ENCODE measurements at places on chromosomes 12 and 14. TPM values are rescaled to one million over a fixed set of nuclear protein-coding genes. Genes with fewer than 3 reads are reported as not detected.

PLEKHG7 gene
- not detected for total RNA-seq

GRCh38 chr14:95664546-95664945 lies 21.7 kb upstream of the TCL1B start:
- no peak overlapping the region for H3K27ac ChIP-seq
- H3K27me3 ChIP-seq: no peaks in the 10 kb centered on the region
- no peaks in the 10 kb centered on the region for H3K4me1 ChIP-seq
- no peaks in the 10 kb centered on the region for H3K36me3 ChIP-seq
- no peak overlapping the region for H3K4me3 ChIP-seq
- no peak for DNase-seq

SLCO1B1 gene
- total RNA-seq: not detected

DNA sequence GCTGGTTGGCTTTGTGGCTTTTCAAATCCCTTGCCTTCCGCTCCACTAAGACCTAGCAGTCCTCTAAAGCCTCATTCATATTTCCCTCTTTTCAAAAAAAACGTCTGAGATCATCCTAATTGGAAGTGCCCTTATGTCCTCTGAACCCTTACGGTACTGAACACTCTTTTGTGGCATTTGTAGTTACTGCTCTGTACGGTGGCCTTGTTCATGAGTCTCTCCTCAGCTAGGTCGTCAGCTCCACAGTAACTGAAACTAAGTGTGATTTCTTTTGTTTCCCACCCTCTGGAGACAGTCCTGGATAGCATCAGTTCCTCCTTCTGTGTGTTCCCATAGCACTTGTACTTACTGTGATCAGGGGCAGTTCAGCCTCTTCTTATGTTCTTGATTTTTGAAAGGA lies 49.7 kb downstream of the DAAM1 start:
- DNase-seq: no peak
- no peak overlapping the region for H3K4me3 ChIP-seq
- no peaks in the 10 kb centered on the region for H3K36me3 ChIP-seq
- no peaks in the 10 kb centered on the region for H3K4me1 ChIP-seq
- H3K27me3 ChIP-seq: no peaks in the 10 kb centered on the region
- no peak overlapping the region for H3K27ac ChIP-seq

- H3K27ac ChIP-seq: no peak overlapping the region
- H3K27me3 ChIP-seq: no peaks in the 10 kb centered on the region
- no peak overlapping the region for H3K4me3 ChIP-seq
- no peaks in the 10 kb centered on the region for H3K4me1 ChIP-seq
- H3K36me3 ChIP-seq: no peaks in the 10 kb centered on the region
- DNase-seq: no peak
These were observed 34.2 kb downstream of the PSMA6 start for GRCh38 chr14:35326375-35326774.

GRCh38 chr12:80212938-80213645 lies 113.8 kb downstream of the OTOGL start:
- no peaks in the 10 kb centered on the region for H3K36me3 ChIP-seq
- H3K27ac ChIP-seq: no peak overlapping the region
- DNase-seq: no peak
- no peaks in the 10 kb centered on the region for H3K4me1 ChIP-seq
- H3K27me3 ChIP-seq: no peaks in the 10 kb centered on the region

KLHL33 gene
- 0.36 TPM for total RNA-seq

DNA sequence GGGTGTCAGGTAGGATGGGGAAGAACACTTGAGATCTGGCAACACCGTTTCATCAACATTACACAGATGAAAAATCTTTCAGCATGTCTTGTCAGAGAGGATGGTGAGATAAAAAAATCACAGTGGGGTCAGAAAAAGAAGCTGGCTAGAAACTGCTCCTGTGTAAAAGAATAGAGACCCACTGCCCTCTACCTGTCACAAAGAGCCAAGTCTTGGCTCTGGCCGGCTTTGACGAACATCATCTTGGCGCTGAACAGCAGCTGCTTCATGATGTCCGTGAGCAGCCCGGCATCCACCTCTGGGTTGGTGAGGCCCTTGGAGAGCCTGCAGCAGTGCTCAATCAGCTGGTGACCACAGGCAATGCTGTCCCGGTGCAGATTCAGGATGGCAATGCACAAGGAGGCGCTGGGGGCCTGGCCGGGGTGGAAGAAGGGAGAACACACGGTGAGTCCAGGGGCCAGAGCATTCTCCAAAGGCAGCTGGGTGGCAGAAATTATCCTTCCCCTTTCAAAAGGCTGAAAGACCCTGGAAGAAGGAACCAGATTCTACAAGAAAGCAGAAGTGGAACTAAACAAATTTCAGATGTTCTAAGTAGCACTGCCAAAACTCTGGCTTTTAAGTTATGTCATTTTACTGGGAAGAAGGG lies 50.2 kb downstream of the ZFYVE26 start:
- no peaks in the 10 kb centered on the region for H3K4me1 ChIP-seq
- H3K27me3 ChIP-seq: no peaks in the 10 kb centered on the region
- H3K36me3 ChIP-seq: peaks cover 75% of the 10 kb centered on the region
- no peak overlapping the region for H3K4me3 ChIP-seq
- H3K27ac ChIP-seq: no peak overlapping the region

DNA sequence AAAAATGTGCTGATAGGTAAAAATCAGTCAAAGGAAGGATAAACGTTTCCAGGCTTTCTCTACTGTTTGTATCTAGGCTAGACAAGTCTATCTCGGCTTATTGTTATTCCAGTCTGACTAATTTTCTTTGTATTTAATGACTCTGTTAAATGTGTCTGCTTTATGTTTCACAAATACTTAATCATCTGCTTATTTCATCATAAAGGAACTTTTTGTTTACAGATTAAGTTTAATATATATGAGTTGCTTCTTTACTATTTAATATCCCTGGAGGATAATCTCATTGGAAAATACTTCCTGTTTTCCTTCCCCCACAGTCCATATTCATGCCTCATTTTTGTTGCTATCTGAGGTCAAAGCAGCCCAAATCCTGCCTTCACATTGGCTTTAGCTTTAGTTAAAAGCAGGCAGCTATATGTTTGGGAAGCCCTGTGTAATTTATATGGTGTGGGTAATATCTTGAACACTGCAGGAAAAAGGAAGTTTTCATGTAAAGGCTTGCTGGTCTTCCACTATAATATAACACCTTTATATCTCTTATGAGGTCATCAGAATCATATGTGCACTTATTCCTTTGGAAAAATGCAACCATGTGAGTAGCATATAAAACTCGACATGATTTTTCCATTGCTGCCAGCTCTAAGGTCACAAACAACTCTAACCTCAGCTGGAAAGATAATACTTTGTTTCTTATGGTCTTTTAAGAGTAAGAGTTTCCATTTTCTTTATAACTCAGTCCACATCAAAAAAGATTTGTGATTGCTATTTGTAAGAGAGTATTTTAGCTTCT lies 76.8 kb downstream of the ALX1 start:
- H3K27me3 ChIP-seq: no peaks in the 10 kb centered on the region
- no peak overlapping the region for H3K4me3 ChIP-seq
- H3K4me1 ChIP-seq: no peaks in the 10 kb centered on the region
- no peak overlapping the region for H3K27ac ChIP-seq
- no peaks in the 10 kb centered on the region for H3K36me3 ChIP-seq

DNA sequence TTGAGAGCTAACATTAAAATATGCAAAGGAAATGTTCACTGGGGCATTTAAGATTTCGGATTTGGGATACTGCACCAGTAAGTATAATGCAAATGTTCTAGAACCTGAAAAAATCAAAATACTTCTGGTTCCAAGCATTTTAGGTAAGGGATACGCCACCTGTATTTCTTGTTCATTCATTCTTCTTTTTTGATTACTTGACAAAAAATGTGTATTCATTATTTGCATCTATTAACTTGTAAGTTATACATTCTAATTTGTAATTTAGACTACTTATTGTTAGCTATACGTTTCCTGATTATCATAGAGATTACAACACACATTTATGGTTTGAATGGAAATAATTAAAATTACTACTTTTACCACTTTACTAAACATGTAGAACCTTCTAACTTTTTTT lies 486.9 kb downstream of the SOX5 start:
- no peaks in the 10 kb centered on the region for H3K4me1 ChIP-seq
- H3K27me3 ChIP-seq: no peaks in the 10 kb centered on the region
- DNase-seq: no peak

MLXIP gene
- total RNA-seq: 14.1 TPM

GRCh38 chr12:62966990-62967506 lies 32.1 kb upstream of the PPM1H start:
- no peak overlapping the region for H3K27ac ChIP-seq
- H3K36me3 ChIP-seq: no peaks in the 10 kb centered on the region
- no peak for DNase-seq
- no peak overlapping the region for H3K4me3 ChIP-seq
- no peaks in the 10 kb centered on the region for H3K4me1 ChIP-seq

DNA sequence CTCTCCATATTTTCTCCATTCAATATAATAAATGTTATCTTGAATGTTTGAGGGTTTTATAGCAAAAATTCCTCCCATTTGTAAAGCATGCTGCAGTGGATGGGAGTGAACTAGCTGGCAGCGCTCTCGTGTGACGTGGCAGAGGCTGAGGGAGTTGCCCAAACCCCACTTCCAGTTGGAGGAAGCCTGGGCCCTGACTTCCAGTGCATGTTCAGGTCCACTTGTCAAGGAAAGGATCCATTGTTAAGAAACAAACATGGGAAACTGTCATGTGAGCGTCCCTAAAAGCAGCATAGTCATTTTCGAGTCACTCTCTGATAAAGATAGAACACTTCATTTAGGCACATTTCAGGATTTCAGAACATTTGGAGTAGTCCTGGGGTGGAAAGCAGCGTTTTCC lies 116.6 kb downstream of the SLC25A47 start:
- DNase-seq: no peak
- H3K36me3 ChIP-seq: no peaks in the 10 kb centered on the region
- H3K27me3 ChIP-seq: no peaks in the 10 kb centered on the region
- no peak overlapping the region for H3K4me3 ChIP-seq
- H3K27ac ChIP-seq: peak overlapping the region; percentile 90

DNA sequence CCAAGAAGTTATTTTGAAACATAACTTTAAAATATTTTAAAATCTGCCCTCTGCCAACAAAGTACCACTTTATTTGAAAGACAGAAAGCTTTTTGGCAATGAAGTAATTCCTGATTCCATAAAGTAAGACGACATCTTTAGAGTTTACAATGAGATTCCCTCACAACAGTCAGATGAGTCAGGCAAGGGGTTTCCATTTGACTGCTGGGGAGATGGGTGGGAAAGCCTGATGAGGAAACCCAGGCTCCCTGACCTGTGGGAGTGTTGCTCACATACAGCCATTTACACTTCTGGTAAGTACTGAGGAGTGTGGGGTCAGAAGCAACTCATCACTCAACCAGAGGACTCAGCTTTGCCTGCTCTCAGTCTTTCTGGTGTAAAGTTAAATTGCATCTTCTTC lies 10.2 kb downstream of the KITLG start:
- no peak overlapping the region for H3K4me3 ChIP-seq
- peaks cover 81% of the 10 kb centered on the region for H3K4me1 ChIP-seq
- H3K27me3 ChIP-seq: no peaks in the 10 kb centered on the region
- no peak for DNase-seq
- H3K36me3 ChIP-seq: no peaks in the 10 kb centered on the region

- no peaks in the 10 kb centered on the region for H3K4me1 ChIP-seq
- DNase-seq: peak; percentile 74
- no peaks in the 10 kb centered on the region for H3K27me3 ChIP-seq
- no peaks in the 10 kb centered on the region for H3K36me3 ChIP-seq
- H3K27ac ChIP-seq: no peak overlapping the region
- H3K4me3 ChIP-seq: no peak overlapping the region
These were observed 104.9 kb downstream of the ZC3H14 start for GRCh38 chr14:88667555-88668273.

DNA sequence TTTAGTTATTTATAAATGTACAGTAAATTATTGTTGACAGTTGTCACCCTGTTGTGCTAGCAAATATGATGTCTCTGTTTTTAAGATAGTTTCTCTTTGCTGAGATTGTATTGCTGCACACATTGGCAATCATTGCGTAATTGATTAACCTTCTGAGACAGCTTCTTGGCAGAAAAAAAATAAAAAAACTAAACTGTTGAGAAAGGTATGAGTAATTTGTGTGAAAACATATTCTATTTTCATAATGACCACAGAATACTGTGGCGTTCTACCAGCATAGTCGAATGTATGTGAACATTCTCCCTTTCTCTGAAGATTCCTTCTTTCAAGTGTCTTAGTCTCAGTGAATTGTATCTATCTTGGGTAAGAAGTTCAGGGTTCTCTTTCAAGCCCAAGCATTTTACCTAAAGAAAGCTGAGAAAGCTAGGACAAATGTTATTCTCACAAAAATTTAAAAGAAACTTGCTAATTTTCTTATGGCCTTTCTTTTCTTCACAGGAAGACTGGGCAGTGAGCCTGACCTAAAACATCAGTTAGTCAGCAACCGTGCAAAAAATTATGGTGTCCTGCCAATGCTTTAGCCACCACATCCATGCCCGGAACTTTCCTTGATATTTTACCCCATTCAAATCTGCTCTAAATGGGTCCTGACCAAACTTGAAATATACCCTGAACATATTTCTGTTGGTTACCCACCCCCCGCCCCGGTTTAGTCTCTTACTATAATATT lies 69.0 kb upstream of the REP15 start:
- H3K27me3 ChIP-seq: no peaks in the 10 kb centered on the region
- DNase-seq: no peak
- H3K4me3 ChIP-seq: peak overlapping the region; percentile 19
- H3K27ac ChIP-seq: peak overlapping the region; percentile 97
- peaks cover 53% of the 10 kb centered on the region for H3K4me1 ChIP-seq
- no peaks in the 10 kb centered on the region for H3K36me3 ChIP-seq

- peak; percentile 97 for DNase-seq
- H3K4me3 ChIP-seq: peak overlapping the region; percentile 79
- no peaks in the 10 kb centered on the region for H3K36me3 ChIP-seq
- peaks cover 19% of the 10 kb centered on the region for H3K4me1 ChIP-seq
- H3K27me3 ChIP-seq: no peaks in the 10 kb centered on the region
- peak overlapping the region; percentile 79 for H3K27ac ChIP-seq
These were observed 201.9 kb upstream of the FOXN3 start for GRCh38 chr14:89618811-89619551.

GRCh38 chr12:27453421-27453820 lies 6.9 kb downstream of the SMCO2 start:
- no peaks in the 10 kb centered on the region for H3K27me3 ChIP-seq
- H3K27ac ChIP-seq: no peak overlapping the region
- H3K4me3 ChIP-seq: no peak overlapping the region
- H3K36me3 ChIP-seq: no peaks in the 10 kb centered on the region
- no peak for DNase-seq

DNA sequence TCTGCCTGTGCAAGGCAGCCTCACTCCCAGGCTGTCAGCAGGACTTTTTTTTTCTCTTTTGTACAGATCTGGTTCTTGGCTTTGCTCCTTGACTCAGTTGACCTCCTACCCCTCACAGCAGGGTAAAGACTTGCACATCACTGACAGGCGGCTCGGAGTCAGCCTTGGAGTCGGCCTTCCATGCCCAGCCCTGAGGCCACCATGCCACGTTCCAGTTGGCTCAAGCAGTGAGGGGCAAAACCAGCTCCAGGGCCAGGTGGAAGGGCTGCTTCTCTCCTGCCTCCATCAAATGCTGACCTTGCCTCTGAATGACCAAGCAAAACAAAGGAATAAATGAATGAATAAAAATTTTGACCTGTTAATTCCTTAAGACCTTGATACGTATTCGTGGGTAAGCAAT lies 27.6 kb downstream of the JAG2 start:
- no peaks in the 10 kb centered on the region for H3K36me3 ChIP-seq
- no peaks in the 10 kb centered on the region for H3K27me3 ChIP-seq
- H3K4me1 ChIP-seq: no peaks in the 10 kb centered on the region
- H3K27ac ChIP-seq: no peak overlapping the region

TMEM233 gene
- total RNA-seq: under 0.01 TPM
